Ovary (tissue), 10 donors: ENCODE measurements at places on chromosomes 5 and 9. TPM values are rescaled to one million over a fixed set of nuclear protein-coding genes. Genes with fewer than 3 reads are reported as not detected.

DNA sequence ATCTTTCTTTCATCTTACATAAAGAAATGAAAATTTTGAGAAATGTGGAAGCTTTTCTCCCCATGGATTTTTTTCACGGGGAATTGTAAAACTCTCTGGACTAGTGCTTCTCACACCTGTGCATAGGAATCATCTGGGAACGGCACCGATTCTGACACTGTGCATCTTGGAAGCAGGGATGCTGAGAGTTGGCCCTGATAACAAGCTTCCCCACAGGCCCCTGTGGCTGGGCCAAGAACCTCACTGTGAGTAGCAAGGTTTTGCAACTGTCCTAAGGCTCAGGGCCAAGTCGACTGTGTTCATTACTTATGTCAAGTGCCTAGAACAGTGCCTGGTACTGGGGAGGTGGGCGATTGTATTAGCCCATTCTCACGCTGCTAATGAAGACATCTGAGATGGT lies 107.9 kb upstream of the ICE1 start:
- no peak for DNase-seq
- no peak overlapping the region for H3K4me3 ChIP-seq
- H3K27me3 ChIP-seq, result no peaks in the 10 kb centered on the region
- no peak overlapping the region for H3K27ac ChIP-seq
- no peaks in the 10 kb centered on the region for H3K4me1 ChIP-seq

DNA sequence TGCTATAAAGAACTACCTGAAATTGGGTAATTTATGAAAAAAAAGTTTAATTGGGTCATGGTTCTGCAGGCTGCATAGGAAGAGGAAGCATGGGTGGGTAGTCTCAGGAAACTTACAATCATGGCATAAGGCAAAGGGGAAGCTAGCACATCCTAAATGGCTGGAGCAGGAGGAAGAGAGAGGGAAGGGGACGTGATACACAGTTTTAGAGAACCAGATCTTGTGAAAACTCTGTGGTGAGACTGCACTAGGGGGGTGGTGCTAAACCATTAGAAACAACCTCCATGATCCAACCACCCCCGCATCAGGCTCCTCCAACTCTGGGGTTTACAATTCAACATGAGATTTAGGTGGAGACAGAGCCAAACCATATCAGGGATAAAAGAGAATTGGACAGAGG lies 624.2 kb downstream of the PRR16 start:
- DNase-seq, result no peak
- no peaks in the 10 kb centered on the region for H3K4me1 ChIP-seq
- no peak overlapping the region for H3K4me3 ChIP-seq
- no peaks in the 10 kb centered on the region for H3K36me3 ChIP-seq
- H3K27me3 ChIP-seq, result no peaks in the 10 kb centered on the region
- H3K27ac ChIP-seq, result no peak overlapping the region

DNA sequence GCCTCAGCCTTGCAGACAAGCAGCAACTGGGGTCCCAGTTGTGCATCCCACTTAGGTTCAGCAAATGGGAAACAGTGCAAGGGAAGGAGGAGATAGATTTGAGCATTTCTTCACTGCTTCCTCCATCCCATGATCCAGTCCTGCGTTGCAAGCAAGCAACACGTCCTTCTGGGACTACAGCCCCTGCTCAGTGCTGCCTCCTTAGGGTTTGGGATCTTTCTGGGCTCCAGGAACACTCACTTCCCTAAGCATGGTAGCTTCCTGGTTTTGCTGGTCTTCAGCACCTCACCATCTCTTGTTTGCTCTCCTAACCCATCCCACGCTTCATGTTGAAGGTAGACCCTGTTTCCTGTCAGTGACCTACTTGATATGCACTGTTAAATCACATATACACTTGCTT lies 444.7 kb downstream of the MED10 start:
- H3K36me3 ChIP-seq, result no peaks in the 10 kb centered on the region
- DNase-seq, result no peak
- H3K27ac ChIP-seq, result no peak overlapping the region
- H3K4me3 ChIP-seq, result no peak overlapping the region
- H3K4me1 ChIP-seq, result no peaks in the 10 kb centered on the region

GRCh38 chr9:71582347-71582746 lies 186.0 kb downstream of the CEMIP2 start:
- no peaks in the 10 kb centered on the region for H3K36me3 ChIP-seq
- H3K4me1 ChIP-seq, result no peaks in the 10 kb centered on the region
- H3K27ac ChIP-seq, result no peak overlapping the region
- H3K4me3 ChIP-seq, result no peak overlapping the region

GRCh38 chr5:154528005-154528594 lies 50.1 kb upstream of the HAND1 start:
- no peaks in the 10 kb centered on the region for H3K36me3 ChIP-seq
- no peaks in the 10 kb centered on the region for H3K4me1 ChIP-seq
- DNase-seq, result no peak
- H3K4me3 ChIP-seq, result no peak overlapping the region

DNA sequence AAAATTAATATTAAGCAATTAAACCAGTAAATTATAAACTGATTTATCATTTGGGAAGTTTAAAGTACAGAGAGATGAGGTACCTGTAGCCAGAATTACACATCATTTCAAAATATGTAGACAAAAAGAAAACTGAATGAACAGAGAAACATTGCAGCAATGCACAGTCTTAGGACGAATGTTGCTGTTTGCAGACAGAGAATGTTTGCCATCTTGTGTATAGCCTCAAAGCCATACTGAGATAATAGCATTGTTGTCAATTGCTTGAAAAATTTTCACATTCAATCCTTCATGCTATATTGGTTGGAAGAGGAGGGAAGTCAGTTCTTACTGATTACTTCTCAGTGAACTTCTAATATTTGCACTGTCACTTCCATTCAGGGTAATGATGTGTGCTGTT lies 326.2 kb downstream of the PRR16 start:
- no peaks in the 10 kb centered on the region for H3K4me1 ChIP-seq
- H3K27me3 ChIP-seq, result no peaks in the 10 kb centered on the region
- no peak for DNase-seq
- no peak overlapping the region for H3K4me3 ChIP-seq

GRCh38 chr9:4923580-4924544 lies 61.2 kb upstream of the JAK2 start:
- no peaks in the 10 kb centered on the region for H3K27me3 ChIP-seq
- H3K27ac ChIP-seq, result no peak overlapping the region
- H3K36me3 ChIP-seq, result no peaks in the 10 kb centered on the region
- H3K4me3 ChIP-seq, result no peak overlapping the region
- DNase-seq, result no peak

GRCh38 chr5:79109527-79110492 lies 1.8 kb upstream of the BHMT start:
- DNase-seq, result no peak
- no peaks in the 10 kb centered on the region for H3K36me3 ChIP-seq
- H3K27me3 ChIP-seq, result no peaks in the 10 kb centered on the region

The MUSK gene
- 0.27 TPM for total RNA-seq

The ALDH1A1 gene
- 116 TPM for total RNA-seq

The NR2F1 gene
- 71.5 TPM for total RNA-seq

The BRINP1 gene
- not detected for total RNA-seq

The MAN2A1 gene
- 26.7 TPM for total RNA-seq
